Renal cortical epithelial cell (primary cell): ENCODE measurements at places on chromosomes 7 and 10.
A peak's percentile ranks its signal among the peaks of the same experiment; 100 is the strongest.

DNA sequence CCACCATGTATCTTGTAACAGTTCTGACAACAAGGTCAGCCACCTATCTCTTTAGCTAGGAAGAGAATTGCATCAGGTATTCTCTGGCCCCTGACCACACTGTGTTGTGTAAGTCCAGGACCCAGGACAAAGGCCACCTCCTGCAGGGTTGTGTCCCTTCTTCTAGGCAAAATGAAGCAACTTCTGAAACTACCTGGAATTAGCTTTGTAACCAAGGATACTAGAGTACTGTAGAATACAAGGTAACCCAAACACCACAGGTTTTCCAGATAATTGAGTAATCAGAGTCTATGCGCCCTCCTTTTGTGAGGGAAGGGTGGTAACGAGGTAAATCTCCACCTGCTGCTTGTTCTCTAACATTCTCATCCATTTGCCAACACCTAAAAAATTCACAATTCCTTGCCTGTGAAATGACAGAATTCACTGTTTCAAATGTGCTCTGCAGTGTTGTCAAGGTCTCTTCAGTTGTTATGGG lies 51.7 kb downstream of the SGMS1 start:
- peak; percentile 67 for DNase-seq

GRCh38 chr10:77106676-77107075 lies 530.9 kb downstream of the KCNMA1 start:
- no peak for DNase-seq

GRCh38 chr7:128714701-128715495 lies 24.3 kb upstream of the CALU start:
- DNase-seq = no peak

GRCh38 chr10:49486738-49487137 lies 52.2 kb downstream of the ERCC6 start:
- no peak for DNase-seq

GRCh38 chr7:67760971-67761370 lies 764.3 kb downstream of the TYW1 start:
- no peak for DNase-seq

GRCh38 chr7:110209884-110210283 lies 881.0 kb upstream of the LRRN3 start:
- DNase-seq = no peak

DNA sequence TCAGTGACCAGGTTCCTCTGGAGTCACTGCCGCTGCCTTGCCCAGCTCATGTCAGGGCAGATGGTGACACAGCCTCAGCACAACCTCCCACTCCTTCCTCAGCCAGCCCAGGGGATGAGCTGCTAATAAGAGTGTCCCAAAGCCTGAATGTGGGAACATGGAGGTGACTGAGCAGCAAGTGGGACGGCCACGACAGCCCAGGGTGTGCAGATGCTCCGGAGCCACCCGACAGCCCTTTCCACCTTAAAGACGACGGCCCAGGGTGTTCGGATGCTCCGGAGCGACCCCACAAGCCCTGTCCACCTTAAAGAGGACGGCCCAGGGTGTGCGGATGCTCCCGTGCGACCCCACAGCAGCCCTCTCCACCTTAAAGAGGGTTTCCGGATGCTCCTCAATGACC lies 89.2 kb downstream of the DIP2C start:
- DNase-seq = no peak

- peak; percentile 48 for DNase-seq
Measured at GRCh38 chr7:28920424-28920823, 37.7 kb downstream of the TRIL start.

- DNase-seq = no peak
Measured at GRCh38 chr7:28246921-28247461, 66.4 kb upstream of the JAZF1 start.

GRCh38 chr10:51599647-51600046 lies 99.7 kb downstream of the CSTF2T start:
- DNase-seq = no peak

DNA sequence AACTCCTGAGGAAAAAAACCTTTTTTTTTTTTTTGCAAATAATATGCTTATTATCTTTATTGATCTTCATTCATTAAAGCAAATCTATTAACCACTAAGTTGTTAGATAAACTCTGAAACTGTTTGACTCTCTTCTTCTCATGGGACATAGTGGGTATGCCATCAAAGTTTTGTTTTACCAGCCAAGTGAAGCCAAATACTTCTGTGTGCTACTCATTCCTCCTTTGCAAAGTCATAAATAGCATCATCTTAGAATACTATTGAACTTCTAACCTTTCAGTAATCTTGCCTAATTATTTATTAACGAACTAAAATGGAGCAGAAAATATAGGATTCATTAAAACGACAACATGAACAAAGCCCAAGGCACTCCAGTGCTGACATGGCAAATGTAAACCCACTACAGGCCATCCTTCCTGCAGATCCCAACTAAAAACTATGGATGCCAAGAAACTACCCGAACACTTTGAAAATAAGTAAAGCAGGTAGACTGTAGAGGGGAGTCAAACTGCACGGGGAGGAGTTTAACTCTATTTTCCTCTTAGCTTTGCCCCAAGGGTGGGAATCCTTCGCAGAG lies 61.2 kb upstream of the ODAD2 start:
- DNase-seq = peak; percentile 9

DNA sequence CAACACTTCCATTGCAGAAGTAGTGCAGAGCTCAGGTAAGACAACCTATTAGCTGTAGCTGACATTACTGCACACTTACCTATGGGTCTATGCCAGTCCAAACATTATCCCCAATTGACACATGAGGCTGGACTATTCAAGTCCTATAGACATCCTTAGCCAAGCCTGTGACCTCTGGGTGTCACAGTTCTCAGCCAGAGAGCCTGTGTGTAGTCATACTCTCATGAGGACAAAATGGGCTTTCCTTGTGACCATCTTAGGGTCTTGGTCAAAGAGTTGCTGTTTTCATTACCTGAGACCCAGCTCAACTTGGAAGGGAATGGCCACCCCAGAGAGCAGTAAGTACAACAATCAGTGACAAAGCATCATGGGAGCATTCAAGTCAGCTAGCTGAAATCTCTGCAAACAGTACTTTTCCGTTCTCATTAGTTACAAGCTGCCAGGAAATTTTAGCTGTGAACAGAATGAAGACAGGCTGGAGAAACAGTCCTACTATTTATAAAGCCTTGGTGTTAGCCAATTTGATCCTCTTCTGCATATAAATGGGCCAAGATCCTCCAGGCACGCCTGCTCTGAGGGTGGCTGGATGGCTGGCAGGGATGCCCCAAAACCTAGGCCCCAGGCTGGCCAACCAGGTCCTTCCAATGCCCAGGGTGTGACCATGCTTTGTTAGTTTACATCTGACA lies 44.3 kb downstream of the NUDCD3 start:
- DNase-seq = no peak

DNA sequence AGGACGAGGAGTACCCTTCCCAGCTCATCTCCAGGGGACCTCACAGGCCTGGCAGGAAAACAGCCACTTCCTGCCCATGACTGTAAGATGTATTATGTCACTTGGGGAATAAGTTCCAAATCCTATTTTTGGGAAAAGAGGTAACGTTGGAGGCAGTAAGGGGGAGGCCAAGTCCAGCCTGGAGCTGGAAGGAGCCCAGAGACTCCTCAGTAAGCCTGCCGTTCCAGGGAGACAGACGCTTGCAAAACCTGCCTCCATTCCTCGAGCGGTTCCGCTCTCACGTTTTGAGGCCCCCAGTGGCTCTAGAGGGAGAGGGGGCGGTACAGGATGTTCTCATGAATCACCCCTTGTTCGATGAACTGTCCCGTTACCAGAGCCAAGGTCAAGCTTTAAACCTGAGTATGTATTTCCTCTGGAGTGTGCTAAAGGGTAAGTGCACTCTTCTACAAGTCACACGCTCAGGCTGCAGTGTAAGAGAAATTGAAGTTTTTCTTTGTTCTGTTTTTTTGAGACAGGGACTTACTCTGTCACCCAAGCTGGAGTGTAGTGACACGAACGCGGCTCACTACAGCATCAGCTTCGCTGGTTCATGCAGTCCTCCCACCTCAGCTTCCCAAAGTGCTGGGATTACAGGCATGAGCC lies 45.5 kb upstream of the CYTH3 start:
- peak; percentile 36 for DNase-seq

GRCh38 chr10:88172159-88172558 lies 308.7 kb downstream of the PTEN start:
- DNase-seq = no peak

GRCh38 chr7:7959979-7960670 lies 8.5 kb upstream of the GLCCI1 start:
- DNase-seq = no peak

DNA sequence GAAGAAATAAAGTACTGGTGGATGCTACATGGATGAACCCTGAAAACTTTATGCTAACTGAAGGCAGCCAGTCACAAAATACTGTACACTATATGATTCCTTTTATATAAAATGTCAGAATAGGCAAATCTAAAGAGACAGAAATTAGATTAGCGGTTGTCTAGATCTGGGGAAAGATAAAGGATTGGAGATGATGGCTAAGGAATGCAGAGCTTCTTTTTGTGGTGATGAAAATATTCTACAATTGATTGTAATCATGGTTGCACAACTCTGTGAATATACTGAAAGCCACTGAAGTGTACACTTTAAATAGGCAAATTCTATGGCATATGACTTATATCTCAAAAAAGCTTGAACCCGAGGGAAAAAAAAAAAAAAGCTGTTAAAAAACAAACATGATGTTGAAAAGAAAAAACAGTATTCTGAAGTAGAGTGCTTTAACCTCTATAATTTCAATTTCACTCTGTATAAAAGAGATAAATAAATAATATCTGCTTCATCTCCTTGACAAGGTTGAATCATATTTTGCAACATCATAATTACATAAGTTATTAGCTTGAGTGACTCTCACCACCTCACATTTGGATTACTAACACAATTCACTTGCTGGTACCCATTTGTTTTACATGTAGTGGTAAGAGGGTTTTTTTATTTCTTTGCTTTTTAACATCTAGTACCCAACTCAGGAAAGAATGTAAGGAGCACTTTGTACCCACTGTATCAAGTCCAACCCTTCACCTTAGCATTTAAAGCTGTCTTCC lies 2.8 kb upstream of the GNAI1 start:
- DNase-seq = no peak

GRCh38 chr10:36489181-36489580 lies 636.2 kb upstream of the ANKRD30A start:
- DNase-seq = no peak

- DNase-seq = no peak
Measured at GRCh38 chr7:128916643-128916915, 6.1 kb upstream of the KCP start.

DNA sequence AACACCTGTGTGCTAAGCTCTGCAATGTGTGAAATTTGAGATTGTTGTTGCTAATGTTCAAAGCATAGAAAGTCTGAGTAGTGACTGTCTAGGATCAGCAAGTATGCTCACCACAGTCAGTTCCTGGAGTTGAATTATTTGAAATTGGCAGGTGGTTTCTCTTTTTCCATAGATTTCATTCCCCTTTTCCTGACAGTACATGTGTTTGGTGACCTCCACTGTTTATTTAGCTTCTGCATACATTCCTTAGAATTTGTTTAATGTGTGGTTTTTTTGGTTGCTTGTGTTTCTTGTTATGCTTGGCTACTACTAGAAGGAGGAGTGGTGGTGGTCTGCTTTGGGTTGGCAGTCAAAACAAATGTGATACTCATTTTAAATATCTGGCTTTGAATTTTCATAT lies 52.3 kb downstream of the FOXP2 start:
- no peak for DNase-seq

DNA sequence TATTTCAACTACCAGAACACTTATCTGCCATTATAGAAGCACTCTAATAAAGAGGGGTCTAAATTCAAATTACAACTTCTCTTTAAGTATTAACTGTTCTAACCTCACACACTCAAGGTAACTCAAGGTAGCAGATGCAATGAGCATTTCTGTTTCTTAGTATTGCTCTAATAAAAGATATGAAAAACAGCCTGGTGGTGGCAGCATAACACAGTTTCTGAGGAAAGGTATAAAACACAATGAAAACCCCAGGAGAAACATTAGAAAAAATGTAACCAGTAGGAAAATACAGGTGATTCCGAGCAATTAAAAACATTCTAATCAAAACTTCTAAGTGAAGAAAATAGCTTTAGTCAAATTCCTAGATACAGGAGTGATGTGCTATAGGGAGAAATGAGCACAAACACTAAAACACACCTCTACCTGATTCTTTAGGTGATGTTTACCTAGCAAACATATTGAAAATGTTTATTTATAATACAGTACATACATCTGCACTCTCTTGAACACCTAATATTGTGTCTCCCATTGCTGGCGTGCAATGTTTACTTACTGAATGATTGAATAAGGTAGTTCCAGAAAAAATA lies 3.5 kb downstream of the MKRN1 start:
- peak; percentile 61 for DNase-seq

GRCh38 chr10:61612009-61612408 lies 50.7 kb upstream of the CABCOCO1 start:
- DNase-seq = no peak

- DNase-seq = no peak
Measured at GRCh38 chr7:8433477-8434289, at the start of gene NXPH1. NXPH1 (plus strand) TSS chr7:8433609.

- DNase-seq = peak; percentile 67
Measured at GRCh38 chr10:110074758-110075671, 67.2 kb downstream of the ADD3 start.

DNA sequence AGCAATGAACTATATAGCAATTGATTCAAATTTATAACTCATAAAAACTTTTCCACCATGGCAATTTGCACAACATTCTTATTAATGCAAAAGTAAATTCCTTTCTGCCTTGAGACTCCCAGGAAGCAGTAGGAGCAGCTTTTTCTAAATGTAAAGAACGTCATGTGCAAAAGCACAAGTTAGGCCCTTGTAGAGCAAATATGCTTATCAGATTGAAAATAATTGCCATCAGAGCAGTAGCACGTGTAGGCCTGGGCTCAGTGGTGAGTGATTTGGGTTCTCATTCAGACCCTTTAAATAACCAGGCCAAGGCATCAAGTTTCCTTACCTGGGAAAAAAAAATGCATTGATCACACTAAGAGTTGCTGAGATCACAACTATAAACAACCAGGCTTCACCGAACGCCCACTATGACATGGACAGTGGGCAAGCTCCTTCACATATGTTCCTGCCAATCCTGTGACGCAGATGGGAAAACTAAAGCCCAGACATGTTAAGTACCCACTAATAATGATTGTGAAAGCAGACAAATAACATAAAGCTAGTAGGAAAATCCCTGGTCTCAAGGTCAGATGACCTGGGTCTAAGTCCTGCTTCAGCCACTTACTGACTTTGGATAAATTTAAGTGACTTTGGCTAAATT lies 22.1 kb upstream of the SAR1A start:
- no peak for DNase-seq

GRCh38 chr7:16889305-16889704 lies 7.5 kb upstream of the AGR3 start:
- DNase-seq = no peak
